ENCODE measurements at places on chromosomes 6 and 20. TPM values are rescaled to one million over a fixed set of nuclear protein-coding genes. Genes with fewer than 3 reads are reported as not detected.
A peak's percentile ranks its signal among the peaks of the same experiment; 100 is the strongest.

DNA sequence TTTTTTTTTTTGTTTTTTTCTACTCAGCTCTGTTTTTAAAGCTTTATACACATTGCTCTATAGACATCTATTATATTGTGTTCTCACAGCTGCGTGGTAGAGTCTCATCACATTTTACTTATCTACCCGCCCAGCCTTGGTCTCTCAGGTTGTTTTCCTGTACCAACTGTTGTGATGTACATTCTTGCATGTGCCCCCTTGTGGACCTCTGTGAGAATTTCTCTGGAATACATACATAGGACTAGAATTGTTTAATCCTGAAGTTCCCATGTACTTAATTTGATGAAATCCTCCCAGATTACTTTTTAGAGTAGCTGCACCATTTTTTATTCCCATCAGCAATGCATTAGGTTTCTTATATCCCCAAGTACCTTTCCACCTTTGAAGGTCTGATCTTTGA, 40.4 kb upstream of the TINAG start:
- H3K4me1 ChIP-seq: no peaks in the 10 kb centered on the region
- no peaks in the 10 kb centered on the region for H3K36me3 ChIP-seq
- no peaks in the 10 kb centered on the region for H3K27me3 ChIP-seq
- no peak overlapping the region for H3K4me3 ChIP-seq

DNA sequence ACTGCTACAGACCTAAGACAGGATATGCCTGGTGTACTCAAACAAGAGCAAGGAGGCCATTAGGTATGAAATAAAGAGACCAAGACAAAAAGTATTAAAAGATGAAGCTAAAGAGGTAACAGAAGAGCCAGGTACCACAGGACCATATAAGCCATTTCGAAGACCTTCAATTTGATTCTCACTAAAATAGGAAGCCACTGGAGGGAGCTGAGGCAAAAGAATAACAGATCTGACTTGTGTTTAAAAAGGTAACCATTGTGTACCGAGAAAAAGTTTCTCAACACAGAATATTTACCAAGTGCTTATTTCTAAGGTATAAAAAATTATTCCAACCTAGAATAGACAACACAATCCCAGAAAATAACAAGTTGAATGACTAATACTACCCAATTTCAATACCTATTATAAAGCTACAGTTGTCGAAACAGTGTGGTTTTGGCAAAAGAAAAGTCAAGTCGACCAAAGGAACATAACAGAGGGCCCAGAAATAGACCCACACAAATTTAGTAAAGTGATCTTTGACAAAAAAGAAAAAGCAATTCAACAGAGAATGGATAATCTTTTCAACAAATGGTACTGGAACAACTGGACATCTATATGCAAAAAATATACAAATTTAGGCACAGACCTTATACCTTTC, 125.3 kb upstream of the DST start:
- DNase-seq: no peak
- H3K27ac ChIP-seq: no peak overlapping the region
- peaks cover 15% of the 10 kb centered on the region for H3K4me1 ChIP-seq
- H3K27me3 ChIP-seq: no peaks in the 10 kb centered on the region
- H3K36me3 ChIP-seq: no peaks in the 10 kb centered on the region
- H3K4me3 ChIP-seq: no peak overlapping the region

GRCh38 chr20:25624500-25624939, 706 bp upstream of the NANP start:
- no peaks in the 10 kb centered on the region for H3K36me3 ChIP-seq
- no peak for DNase-seq
- peak overlapping the region; percentile 94 for H3K27ac ChIP-seq

- no peaks in the 10 kb centered on the region for H3K36me3 ChIP-seq
- H3K4me3 ChIP-seq: no peak overlapping the region
- peaks cover 14% of the 10 kb centered on the region for H3K4me1 ChIP-seq
- H3K27ac ChIP-seq: no peak overlapping the region
- H3K27me3 ChIP-seq: no peaks in the 10 kb centered on the region
Observed at GRCh38 chr20:51594236-51595057, 51.9 kb upstream of the NFATC2 start.

DNA sequence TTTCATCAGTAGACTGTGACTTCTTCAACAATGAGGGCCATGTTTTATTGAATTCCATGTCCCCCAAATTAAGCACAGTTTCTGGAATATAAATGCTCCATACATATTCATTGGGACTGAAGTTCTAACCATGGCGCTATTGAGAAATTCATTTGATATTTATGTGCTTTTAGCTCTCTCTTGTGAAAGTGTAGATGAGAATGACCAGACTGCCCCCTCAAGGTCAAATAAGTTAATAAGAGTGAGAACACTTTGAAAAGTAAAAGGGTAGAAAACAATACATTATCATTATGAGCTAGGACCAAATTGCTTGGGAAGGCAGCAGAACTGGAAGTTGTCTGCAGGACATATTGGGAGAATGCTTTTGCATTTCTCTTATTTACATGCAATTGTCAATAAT, 597.9 kb downstream of the EPM2A start:
- H3K27me3 ChIP-seq: no peaks in the 10 kb centered on the region
- no peaks in the 10 kb centered on the region for H3K36me3 ChIP-seq
- H3K27ac ChIP-seq: no peak overlapping the region

GRCh38 chr20:5969348-5969935, 19.0 kb downstream of the MCM8 start:
- no peaks in the 10 kb centered on the region for H3K36me3 ChIP-seq
- no peaks in the 10 kb centered on the region for H3K27me3 ChIP-seq
- no peak overlapping the region for H3K27ac ChIP-seq
- no peak overlapping the region for H3K4me3 ChIP-seq
- H3K4me1 ChIP-seq: no peaks in the 10 kb centered on the region
- no peak for DNase-seq

- no peaks in the 10 kb centered on the region for H3K27me3 ChIP-seq
- no peak for DNase-seq
- H3K27ac ChIP-seq: no peak overlapping the region
Observed at GRCh38 chr6:50907565-50907964, 88.9 kb downstream of the TFAP2B start.

MAPK13 gene
- 76.6 TPM for total RNA-seq

LRP11 gene
- total RNA-seq: 104 TPM

HLA-DRB5 gene
- 62.6 TPM for total RNA-seq

HTR1B gene
- total RNA-seq: not detected

Data from upper lobe of left lung (tissue), 6 donors.